ENCODE measurements at places on chromosomes 5 and 9. TPM values are rescaled to one million over a fixed set of nuclear protein-coding genes. Genes with fewer than 3 reads are reported as not detected.

- no peak for DNase-seq
Observed at GRCh38 chr5:179152941-179153340, 92.8 kb downstream of the ZNF354C start.

GRCh38 chr9:113695901-113696300 lies 180.2 kb upstream of the ZNF618 start:
- no peak for DNase-seq

DNA sequence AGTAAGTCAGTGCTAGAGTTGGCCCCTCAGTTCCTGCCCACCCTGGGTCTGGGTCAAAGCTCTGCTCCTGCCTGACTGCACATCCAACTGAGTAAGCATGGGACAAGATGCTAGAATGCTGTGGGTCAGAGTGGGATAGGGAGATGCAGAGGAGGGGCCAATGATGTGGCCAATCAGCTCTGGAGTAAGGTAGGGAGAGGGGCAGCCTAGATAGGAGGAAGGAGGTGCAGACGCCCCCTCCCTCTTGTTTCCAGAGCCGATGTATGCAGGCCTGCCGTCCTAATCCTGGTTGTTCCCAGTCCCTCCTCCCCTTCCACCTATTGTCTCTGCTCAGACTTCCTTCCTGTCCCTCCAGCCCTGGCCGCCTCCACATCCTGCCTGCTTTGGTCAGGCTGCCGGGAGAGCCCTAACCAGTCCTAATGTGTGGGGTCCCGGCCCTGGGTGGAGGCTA lies 1.3 kb downstream of the ARAP3 start:
- DNase-seq: no peak

- no peak for DNase-seq
Observed at GRCh38 chr5:61327760-61328753, 4.0 kb upstream of the ZSWIM6 start.

Gene LRRC70
- 7.3 TPM for total RNA-seq

DNA sequence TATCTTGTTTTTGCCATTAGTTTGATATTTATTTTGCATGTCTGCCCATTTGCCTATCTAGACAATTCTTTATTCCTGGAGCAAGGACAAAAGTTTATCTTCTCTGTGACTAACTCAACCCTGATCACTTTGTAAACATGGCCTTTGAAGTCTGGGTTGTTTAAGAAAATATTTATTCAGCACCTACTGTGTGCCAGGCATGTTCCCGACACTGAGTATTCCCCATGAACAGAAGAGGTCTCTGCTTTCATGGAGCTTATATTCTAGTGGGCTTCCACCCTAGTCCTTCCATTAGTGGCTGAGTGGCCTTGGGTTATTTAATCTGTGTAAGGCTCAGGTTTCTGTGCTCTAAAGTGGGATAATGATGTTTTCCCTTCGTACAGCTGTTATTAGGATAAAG lies 49.7 kb downstream of the SEMA6A start:
- no peak for DNase-seq
